AG04449 (cell line): ENCODE measurements at places on chromosomes 5 and 9.

GRCh38 chr9:36399980-36400331 lies at the start of gene RNF38:
TSS of gene RNF38 (minus strand) at chr9:36400269. CDS start at chr9:36400108, 161 bp downstream.
- DNase-seq = no peak

DNA sequence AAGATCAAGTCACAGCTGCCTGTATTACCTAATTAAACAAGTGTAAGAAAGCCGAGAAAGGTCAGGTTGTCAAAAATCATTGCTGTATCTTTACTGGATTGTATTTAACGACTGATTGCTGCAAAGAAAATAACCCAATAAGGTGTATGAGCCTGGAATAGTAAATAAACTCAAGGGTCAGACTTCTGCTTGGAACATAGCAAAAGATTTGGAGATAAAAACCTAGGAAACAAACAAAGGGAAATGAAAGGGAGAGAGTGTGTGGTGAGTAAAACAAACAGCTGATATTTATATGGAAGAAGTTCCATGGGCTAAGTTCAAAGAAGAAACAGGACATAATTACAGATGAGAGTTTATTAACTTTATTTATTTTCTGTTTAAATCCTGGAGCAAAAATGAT lies 354.0 kb downstream of the TLR4 start:
- DNase-seq = no peak

DNA sequence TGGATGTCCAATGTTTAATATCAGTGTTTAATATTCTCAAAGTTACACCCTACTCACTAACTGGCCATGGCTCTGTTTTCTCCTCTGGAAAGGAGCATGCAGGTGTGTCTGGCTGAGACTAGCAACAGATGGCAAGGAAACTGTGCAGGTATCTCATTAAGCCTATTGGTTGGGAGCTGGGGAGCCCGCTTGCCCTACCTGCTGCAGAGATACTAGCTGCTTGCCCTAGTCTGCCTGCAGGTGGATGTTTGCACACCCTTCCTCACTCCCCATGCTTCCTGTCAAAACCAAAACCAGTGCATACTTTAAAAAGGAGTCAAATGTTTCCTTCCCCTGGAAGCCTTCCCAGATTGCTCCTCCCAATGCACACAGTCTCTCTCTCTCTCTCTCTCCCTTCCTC lies 228.3 kb upstream of the RASEF start:
- no peak for DNase-seq

DNA sequence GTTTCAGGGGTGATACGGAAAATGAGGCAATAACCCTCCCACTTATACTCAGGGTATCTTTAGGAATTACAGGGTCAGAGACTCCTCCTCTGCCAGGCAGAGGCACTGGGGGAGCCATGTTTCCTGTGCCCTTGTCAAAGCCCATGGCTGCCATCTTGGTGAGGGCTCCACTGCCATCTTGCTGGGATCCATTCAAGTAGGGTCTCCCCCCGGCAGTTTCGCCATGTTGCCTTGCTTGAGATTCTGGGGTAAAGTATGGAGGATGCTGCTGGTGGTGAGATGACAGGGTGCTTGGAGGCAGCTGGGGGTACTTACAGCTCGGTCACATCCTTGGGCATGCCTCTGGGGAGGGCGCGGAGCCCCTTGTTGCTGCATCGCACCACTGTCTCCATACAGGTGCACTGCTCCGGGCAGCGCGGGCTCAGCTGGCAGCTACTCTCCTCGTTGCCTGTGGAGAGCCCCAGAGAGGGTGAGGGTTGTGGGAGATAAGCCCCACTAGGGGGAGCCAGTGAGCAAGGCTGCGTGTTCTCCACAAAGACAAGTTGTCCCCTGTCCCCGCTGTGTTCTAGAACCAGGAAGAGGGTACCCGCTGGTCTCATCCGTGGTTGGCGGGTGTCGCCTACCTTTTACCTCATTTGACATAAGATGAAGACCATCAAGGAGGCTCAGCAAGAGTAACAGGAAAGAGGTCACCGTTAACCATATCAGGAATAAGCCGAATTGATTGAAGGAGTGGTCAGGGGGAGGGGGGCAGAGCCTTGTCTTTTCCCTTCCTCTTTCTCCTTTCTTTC lies 169.0 kb upstream of the PANK3 start:
- DNase-seq = no peak

GRCh38 chr5:18216729-18217128 lies 582.5 kb downstream of the TAF11L14 start:
- DNase-seq = no peak

DNA sequence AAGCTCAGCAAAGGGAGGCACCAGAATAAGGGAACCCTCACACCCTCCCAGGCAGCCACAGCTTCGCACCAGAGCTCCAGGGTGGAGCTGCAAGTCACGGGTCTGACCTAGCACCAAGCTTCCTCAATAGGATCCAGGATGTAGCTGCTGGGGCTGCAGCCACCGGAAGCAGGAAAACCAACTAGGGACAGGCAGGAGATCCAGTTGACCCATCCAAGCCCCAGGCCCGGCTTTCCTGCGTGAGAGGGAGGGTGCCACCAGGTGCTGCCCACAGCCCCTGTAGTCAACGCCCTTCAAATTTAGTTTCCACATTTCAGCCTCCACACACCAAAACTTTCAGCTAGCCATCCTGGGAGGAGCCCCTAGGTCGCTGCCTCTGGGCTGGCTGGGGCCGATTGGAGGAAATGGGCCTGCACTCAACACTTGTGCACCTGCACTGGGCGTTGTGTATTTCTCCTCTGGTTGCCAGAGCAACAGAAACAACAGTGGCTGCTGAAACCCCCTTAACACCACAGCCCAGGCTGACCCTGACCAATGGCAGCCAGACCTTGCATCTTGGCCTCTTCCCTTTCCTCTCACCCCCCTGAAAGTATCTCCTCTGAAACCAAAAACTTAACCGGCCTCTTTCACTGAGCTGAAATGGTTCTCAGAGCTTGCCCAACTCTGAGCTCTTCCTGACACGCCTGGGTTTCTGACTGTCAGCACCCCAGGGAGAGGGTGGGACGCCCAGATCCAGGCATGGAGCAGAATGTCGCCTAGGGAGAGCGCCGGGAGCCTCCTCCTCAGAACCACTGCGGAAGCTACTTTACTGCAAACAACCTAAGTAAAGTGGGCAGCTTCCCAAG lies 226.5 kb upstream of the MAP3K1 start:
- DNase-seq = no peak

DNA sequence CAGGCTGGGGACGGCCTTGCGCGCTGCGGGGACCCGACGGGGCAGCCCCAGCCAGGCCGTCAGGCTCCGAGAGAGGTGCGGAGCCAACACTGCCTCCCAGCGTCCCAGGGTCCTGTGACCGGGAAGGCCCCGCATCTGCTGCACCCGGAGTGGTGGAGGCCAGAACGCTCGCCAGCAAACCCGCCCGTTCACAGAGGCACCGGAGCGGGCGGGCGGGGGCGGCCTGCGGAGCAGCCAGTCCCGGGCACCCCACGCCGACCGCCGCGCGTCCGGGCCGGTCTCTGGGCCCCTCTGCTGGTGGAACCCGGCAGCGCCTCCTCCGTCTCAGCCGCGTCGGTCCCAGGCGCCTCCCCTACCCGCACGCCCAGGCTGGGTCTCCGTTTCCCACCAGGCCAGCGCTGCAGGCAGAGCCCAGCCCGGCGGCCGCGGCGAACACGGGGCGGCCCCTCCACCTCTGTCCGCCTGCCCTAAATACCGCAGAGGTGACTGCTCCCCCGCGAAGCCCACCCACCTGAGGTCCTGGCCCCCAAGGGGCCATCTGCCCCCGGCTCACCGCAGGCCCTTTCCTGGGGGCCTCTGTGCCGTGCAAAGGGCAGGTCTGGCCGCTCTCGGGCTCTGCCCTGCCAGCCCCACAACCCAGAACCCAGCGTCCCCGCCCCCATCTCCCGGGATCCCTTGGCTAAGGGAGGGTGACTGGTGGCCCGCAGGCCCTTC lies 15.9 kb downstream of the EXD3 start:
- no peak for DNase-seq

DNA sequence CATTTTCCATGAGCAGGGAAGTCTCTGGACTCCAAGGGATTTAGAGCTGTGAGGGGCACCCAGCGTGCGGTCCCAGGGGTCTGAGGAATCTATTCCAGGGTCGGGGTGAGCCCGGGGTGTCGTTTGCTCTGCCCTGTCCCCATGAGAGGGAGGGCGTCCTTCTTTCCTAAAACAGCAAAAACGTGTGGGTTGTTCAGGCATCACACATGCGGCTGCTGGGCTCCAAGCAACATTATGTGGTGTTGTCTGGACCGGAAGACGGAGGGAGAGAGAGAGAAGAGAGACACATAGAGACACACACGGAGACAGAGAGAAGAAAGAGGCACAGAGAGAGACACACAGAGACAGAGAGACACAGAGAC lies 42.7 kb upstream of the COL5A1 start:
- no peak for DNase-seq

DNA sequence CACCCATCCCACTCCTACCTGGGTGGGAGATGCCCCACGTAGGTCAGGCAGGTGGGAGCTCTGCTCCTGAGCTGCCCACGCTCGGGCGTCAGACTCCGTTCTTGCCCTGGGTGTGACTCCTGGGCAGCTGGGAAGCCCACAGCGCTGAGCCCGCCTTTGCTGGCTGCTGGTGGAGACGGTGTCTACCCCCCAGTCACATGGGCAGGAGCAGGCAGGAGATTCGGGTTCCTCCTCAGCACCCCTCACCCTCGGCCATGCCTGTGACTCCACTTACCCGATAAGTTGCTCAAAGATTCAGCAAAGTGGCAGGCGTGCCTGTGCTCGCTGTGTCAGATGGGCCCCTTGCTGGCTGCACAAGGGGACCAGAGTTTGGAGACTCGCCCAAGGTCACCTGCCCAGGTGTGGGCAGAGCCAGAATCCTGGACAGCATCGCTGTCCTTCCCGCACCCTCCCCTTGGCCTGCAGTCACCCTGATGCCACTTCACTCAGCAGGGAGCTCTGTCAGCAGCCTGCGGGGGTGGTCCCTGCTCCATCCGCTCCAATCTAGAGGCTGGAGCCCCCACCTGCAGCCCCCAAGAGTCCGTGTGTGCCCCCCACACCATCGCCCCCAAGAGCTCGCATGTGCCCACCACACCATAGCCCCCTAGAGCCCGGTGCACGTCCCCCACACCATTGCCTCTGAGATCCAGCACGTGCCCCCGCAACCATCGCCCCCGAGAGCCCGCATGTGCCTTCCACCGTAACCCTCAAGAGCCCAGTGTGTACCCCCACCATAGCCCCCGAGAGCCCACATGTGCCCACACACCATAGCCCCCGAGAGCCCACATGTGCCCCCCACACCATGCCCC lies 4.2 kb downstream of the LCN1 start:
- DNase-seq = no peak

DNA sequence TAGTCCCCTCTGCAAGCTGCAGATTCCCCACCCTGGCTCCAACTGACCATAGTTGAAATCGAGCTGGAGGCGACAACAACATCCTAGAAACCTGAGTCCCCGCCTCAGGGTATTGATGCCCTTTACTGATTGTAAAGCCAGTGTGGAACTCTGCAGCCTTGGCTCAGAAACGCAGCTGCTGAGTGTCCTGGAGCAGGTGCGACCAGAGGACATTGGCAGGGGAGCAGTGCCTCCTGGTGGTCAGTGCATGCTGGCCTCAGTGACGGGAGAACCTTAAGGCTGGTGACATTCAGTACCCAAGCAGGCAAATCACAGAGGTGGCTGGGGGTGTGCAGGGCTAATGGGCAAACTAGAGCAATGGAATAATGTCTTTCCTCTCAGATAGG lies 20.4 kb upstream of the ZNF354B start:
- DNase-seq = no peak
